ENCODE measurements at places on chromosomes 1 and 21.

- no peak for DNase-seq
Observed at GRCh38 chr1:228151180-228151925, 1.6 kb downstream of the GJC2 start.

DNA sequence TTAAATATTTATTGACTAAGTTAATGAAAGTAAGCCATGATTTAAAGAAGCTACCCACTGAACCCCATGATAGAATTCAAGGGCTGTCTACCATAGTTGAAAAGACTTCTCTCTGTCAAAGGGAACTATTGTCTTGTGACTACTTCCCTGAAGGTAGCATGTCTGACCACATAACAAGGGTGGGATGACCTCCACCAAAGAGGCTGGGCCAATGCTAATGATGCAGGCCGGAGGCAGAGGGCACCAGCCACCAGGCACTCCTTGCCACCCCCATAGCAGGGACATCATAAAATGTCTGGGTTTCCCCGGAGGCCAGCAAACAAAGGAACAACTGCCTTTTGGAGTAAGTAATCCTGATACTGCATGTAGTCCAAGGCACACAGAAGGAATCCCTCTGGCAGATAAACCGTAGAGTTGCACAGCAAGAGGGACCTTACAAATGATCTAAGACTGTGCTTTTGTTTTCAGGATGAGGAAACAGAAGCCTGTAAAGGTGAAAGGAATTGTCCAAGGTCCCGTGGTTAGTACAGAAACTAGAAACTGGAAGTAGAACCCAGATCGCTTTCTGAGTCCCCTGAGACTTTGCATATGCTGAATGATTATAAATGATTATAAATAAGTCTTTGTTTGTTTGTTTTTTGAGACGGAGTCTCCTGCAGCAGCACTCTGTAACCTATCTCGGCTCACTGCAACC, 33.5 kb upstream of the ITPKB start:
- DNase-seq = no peak

GRCh38 chr1:37764888-37765441, at the start of gene EPHA10:
Gene EPHA10 (minus strand): TSS chr1:37765120. CDS start chr1:37765066, 54 bp downstream.
- no peak for DNase-seq

GRCh38 chr1:189656628-189657530, 820.8 kb downstream of the BRINP3 start:
- no peak for DNase-seq

DNA sequence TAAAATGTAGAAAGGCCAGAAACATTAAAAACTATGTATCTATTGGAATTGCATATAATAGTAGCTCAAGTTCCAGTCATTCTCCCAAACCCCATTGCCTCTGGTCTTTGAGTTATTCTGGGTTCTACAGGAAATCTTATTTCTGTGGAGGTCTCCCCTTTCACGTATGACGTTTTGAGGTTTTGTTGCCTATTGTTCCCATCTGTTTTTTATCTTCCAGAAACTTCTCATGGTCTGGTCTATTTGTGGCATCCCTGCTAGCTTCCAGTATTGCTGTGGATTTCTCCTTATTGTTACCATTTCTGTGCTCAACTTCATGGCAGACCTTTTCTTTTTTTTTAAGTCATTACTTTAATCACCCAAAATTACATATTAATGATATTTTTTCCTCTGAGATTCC, 43.3 kb downstream of the DTL start:
- DNase-seq = no peak

DNA sequence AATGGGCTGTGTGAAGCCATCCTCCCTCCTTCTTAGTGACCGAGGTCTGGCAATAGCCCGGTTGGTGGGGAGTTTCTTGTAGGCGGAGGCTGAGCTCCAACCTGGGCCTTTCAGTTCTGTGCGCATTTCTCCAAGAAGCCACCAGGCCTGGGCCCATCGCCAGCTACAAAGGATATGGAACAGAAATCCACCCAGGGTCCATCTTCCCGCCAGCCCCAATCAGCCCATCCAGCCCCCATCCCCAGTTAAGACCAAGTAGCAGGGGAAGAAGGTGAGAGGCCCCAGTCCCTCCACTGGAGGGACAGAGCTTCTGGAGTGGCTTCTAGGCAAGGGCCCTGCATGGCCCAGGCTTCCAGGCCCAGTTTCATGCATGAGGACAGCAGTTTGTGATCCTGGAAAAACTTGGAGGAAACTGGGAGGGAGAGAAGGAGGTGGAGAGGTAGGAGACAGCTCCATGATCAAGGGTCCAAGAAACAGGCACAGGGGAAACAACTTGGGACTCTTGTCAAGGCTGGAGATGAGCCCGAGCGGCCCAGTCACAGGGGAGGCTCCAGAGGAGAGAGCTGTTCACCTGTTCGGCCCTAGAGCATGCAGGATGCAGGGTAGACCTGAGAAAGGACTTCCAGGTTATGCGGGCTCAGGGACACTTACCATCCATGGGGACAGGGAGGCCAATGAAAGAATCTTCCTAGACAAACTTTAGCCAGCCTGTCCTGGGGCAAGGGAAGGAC, 261.2 kb downstream of the PTPRU start:
- no peak for DNase-seq

- no peak for DNase-seq
Observed at GRCh38 chr21:26080211-26080610, 90.4 kb downstream of the APP start.

DNA sequence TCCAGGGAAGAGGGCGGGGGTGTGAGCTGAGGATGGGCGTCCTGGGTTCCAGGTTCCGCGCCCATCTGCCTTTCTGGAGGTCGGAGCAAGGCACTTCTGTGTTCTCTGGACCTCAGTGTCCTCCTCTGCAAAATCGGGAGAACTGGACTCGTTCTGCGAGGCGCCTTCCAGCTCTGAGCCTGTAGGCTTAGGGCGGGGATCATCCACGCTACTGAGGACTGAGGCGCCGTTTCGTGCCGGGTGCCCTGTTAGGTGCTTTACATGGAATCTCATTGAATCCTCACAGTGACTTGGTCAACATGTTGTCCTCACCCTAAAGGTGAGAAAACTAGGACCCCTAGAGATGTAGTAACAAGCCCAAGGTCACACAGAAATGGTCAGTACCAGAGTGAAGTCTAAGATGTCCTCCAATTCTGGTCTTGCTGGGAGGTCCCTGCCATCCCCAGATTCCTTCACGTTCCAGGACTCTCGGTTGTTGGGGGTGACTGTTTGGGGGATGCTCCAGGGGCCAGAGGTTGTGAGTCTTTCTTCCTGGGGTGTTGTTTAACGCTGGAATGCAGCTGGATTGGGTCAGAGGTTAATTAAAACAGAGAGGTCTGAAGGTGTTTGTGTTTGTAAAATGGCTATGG, 677 bp downstream of the PRKAA2 start:
- DNase-seq = no peak

- DNase-seq = no peak
Observed at GRCh38 chr1:219817914-219818313, 110.4 kb downstream of the SLC30A10 start.

GRCh38 chr1:69213644-69214043, 354.1 kb upstream of the LRRC7 start:
- DNase-seq = no peak

- no peak for DNase-seq
Observed at GRCh38 chr1:156430303-156430702, 61.3 kb downstream of the RHBG start.

DNA sequence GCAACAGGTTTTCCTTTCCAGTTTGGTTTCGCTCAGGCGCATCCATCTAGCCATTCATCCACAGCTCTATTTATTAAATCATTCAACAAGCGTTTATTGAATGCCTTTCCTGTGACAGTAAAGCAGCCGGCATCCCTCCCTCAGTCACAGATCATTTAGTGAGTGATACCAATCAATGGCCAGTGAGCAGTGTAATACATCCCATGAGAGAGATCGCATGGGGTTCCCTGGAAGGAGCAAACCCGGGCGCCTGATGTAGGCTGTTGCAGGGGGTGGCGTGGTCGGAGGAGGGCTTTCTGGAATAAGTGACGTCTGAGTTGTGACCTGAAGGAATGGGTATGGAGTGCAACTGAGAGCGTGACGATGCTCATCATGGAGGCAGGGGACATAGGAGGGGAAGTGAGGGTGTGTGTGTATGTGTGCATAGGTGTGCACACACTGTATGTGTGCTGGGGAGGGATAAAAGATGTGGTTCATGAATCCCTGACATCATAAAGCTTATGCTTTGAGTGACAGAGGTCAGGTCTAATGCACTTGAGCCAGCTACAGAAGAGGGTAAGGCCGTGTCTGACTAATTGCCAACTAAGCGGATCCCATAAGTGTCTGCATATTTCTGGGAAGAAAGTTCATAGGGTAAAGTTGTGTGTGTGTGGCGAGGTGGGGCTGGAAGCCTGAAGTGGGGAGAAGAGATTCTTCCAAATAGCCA, 6.6 kb downstream of the FCMR start:
- no peak for DNase-seq
